Activated CD4-positive, alpha-beta T cell treated with anti-CD3 and anti-CD28 coated beads, Interleukin-2, amount 50 U/mL, for 4 hours (primary cell): ENCODE measurements at places on chromosomes 4 and X.
A peak's percentile ranks its signal among the peaks of the same experiment; 100 is the strongest.

GRCh38 chrX:115535844-115536243 lies 25.1 kb upstream of the PLS3 start:
- DNase-seq = no peak

GRCh38 chr4:121076416-121076815 lies 4.1 kb upstream of the NDNF start:
- no peak for DNase-seq

- DNase-seq = no peak
Observed at GRCh38 chrX:114272096-114272686, 311.7 kb upstream of the HTR2C start.

DNA sequence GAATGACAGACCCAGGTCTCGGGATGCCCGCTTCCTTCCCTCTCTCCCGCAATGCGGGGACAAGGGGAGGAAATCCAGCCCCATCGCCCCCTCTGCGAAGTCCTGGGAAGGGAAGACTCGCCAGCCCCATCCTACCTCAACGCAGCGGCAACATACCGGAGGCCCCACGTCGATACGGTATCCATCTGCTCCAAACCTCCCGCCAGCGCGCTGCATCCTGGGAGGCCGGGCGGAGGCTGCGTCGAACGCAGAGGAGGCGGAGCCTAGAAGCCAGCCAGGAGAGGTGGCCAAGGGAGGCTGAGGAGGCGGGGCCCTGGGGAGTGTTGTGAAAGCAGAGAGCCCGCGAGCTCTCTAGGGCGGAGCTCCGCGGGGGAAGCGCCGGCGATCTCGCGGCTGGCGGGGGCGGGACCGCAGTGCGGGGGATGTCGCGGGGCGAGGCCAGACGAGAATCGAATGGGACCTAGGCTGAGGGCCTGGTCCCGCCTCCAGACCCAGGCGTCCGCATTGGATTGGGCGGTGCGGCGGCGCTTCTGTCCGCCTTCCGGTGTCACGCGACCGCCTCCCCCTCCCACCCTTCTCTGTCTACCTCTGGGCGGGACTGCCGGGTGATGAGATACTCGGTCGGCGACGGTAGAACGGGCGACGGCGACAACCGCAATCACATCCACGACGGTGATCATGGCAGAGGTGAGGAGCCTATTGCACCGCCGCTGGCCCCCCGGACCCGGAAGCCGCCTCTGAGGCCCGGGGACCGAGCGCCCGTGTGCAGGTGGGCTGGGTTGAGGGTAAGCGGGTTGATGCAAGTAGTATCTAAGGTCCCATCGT lies at the start of the genes FANCB and MOSPD2:
FANCB (minus strand) TSS at position 219 of the 825 bp plus-strand sequence. CDS start 7,559 bp downstream, outside the sequence.
MOSPD2 (plus strand) TSS at position 571 of the 825 bp plus-strand sequence; CDS start at position 679, 108 bp downstream.
- peak; percentile 91 for DNase-seq

GRCh38 chrX:118724775-118725174 lies 2.6 kb upstream of the IL13RA1 start:
- DNase-seq = no peak

- DNase-seq = no peak
Observed at GRCh38 chrX:44144177-44144945, 171.2 kb upstream of the NDP start.

GRCh38 chr4:137069473-137069872 lies 462.8 kb downstream of the PCDH18 start:
- no peak for DNase-seq

GRCh38 chr4:43864616-43865146 lies 583.9 kb downstream of the KCTD8 start:
- no peak for DNase-seq

DNA sequence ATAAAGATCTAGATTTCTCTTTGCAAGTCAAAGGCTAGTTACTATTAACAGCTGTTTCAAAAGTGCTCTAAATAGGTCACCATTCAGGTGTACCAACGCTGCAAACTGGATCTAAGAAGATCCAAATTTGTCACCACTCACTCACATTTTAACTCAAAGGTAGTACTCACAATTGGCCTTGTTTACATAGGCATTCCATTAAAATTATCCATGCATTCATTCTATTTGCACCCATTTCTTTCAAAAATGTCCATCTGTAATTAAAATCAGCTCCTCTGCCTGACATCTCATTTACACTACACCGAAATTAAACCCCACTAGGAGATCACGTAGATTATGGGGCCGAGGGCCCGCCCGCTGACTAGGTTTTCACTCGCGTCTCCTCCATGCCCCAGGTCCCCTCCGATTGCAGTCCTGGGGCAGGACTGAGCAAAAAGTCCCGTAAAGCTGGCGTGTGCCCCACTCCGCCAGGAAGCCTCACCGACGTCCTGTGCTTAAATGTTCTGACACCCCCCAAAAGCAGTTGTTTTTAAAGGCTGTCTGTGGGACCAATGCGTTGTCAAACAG lies 1.3 kb upstream of the ING2 start:
- no peak for DNase-seq

DNA sequence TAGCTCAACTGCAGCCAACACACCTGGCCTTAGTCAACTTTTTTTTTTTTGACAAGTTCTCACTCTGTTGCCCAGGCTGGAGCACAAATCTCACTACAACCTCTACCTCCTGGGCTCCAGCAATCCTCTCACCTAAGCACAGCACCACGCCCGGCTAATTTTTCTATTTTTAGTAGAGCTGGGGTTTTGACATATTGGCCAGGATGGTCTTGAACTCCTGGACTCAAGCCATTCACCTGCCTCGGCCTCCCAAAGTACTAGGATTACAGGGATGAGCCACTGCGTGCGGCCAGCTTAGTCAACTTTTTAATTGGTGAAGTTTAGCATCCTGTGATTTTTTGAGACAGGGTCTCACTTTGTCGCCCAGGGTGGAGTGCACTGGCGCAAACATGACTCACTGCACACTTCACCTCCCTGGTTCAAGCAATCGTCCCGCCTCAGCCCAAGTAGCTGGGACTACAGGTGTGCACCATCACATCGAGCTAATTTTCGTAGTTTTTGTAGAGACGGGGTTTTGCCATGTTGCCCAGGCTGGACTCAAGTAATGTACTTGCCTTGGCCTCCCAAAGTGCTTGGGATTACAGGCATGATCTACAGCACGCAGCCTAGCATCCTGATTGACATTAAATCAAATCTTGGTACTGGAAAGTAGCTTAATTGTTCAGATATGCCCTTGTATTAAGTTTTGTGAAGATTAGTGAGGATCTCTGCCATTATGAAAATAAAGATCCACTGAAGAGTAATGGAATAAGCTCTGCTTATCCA lies 8.3 kb downstream of the HNRNPDL start:
- no peak for DNase-seq

GRCh38 chr4:123444290-123444731 lies 47.7 kb downstream of the SPRY1 start:
- no peak for DNase-seq

DNA sequence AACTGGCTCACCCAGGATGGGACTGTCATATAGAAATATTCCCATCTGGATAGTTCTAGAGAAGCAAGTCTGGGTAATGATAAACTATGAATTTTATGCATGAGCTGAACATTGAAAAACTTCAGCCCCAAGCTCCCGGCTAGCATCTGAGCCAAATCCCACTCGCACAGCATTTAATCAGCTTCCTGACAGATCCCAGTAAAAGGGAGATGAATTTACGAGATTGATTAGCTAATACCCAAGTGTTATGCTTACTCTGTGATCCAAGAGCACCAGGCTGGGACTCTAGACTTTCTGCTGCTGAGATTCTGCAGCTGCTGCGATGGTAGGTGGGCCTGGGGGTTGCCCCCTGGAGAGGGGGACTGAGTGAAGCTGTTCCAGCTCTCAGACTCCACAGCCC lies 28.0 kb downstream of the FRMPD3 start:
- DNase-seq = no peak

DNA sequence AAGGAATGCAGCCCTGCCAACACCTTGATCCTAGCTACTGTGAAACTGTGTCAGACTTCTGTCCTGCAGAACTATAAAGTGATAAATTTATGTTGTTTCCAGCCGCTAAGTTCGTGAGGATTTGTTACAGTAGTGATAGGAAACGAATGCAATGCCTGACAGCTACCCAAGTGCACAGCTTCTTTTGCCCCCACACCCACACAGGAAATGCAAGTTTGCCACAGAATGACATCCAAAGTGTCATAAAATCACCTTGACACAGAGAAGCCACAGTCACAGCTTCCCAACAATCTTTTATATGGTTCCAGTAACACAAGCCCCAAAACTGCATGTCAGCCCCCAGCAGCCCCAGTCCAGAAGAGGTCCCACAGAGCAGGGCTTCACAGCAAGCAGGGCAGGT lies 216.9 kb upstream of the S100G start:
- DNase-seq = no peak

- DNase-seq = no peak
Observed at GRCh38 chrX:131831185-131831520, 191.9 kb upstream of the STK26 start.

- DNase-seq = peak; percentile 85
Observed at GRCh38 chr4:40283968-40284367, 51.2 kb upstream of the CHRNA9 start.

DNA sequence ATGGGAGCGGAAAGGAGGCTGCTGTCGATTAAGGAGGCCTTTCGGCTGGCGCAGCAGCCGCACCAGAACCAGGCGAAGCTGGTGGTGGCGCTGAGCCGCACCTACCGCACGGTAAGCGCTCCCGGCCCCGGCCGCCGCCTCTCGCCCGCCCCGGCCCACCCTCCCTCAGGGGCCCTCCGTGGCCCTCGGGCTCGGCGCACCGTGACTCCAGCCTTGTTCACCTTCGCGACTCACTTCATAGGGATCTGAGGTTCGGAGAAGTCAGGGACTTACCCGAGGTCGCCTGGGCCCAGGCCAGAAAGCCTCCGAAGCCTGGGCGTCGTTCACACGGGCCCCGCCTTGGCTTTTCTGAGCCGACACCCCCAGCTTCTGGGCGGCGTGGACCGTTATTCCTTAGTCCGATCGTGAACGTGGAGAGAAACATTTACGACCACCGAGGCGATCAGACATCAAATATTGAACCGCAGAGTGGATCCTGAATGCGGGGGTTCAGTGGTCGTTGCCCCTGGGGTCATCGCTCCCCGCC lies 362 bp downstream of the NCAPG start:
- DNase-seq = no peak

DNA sequence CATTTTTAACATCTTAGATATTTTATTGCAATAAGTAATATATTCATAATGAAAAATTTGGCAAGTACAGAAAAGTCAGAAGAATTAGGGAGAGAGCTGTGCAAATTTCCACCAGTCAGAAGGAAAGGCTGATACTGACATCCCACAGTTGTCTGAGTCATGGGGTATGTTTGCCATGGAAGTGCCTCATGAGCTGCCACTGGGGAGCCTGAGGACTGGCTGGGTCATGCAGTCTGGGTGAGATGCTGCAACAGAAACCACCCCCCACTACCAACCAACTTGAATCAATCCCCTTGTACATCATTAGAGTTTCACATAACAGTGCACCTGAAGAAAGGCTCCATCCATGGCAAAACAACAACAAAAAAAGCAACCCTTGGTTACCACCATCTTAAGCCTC lies 45.2 kb upstream of the ENPP6 start:
- no peak for DNase-seq

DNA sequence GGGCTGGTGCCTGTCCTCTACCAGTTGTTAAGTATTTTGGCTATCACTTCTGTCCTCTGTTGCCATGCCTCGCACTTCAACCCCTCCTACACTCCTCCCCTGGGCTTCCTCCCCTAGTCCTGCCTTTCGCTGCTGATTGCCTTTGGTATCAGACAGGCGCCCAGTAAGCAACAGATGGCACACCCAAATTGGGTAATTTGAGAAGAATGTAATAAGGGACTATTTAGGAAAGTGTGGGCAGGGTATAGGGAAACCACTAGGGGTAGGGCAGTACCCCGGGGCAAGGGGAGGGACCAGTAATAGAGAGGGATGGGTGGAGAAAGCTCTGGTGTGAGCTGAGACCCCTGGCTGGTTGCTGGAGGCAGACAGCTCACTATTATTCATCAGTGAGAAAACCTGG lies 172.7 kb upstream of the USP9X start:
- DNase-seq = no peak
